ENCODE measurements at places on chromosomes 12 and 14.

DNA sequence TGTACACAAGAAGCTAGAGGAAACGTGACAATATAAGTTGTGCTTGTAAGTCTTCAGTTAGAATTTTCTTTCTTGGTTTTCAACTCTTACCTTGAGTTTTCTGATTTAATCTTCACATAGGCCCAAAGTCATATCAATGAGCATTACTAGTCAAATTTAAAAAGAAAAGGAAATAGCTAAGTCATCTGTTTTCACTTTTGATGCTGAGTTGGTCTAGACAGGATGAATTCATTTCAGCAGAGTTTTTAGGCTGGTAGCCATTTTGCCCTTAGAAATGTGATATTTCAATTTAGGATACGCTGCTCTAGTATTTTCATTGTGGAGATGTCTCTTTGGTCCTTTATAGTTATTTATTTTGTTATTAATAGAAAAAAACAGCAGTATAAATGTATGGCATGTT, 44.6 kb upstream of the KRAS start:
- DNase-seq = no peak

- DNase-seq = no peak
These were observed 150.6 kb upstream of the HIF1A start for GRCh38 chr14:61544448-61545330.

- no peak for DNase-seq
These were observed 2.4 kb upstream of the RNF34 start for GRCh38 chr12:121397521-121397920.

DNA sequence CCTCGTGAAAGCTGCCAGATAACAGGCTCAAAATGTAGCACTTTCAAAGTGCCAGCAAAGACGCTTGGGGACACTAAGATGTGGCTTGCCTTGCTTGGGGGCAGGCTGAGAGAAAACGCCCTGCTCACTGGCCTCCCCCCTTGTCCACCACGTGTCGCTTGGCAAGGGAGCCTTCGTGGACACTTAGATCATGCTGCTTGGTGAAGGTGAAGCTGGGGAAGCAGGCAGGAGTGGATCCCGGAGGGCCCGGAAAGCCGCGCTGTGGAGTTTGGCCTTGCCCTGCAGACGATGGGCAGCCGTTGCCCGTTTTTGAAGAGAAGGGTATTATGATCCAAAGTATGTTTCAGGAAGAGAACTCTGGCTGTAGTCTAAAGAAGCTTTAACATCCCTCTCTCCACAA, 53.4 kb upstream of the BDKRB2 start:
- DNase-seq = no peak

DNA sequence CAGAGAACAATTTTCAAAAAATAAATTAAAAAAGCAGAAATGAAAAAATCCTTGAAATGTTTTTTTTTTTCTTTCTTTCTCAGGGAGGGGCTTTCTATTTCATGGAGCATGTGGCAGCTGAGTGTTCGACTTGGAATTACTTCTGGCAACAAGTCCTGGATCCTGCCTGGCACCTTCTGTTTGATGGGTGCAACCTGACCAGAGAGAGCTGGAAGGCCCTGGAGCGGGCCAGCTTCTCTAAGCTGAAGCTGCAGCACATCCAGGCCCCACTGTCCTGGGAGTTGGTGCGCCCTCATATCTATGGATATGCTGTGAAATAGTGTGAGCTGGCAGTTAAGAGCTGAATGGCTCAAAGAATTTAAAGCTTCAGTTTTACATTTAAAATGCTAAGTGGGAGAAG, 22.5 kb upstream of the HIGD1C start:
- no peak for DNase-seq

GRCh38 chr12:96890331-96890730, 16.7 kb upstream of the NEDD1 start:
- DNase-seq = no peak

- no peak for DNase-seq
These were observed 31.1 kb downstream of the SSH1 start for GRCh38 chr12:108826101-108826806.

DNA sequence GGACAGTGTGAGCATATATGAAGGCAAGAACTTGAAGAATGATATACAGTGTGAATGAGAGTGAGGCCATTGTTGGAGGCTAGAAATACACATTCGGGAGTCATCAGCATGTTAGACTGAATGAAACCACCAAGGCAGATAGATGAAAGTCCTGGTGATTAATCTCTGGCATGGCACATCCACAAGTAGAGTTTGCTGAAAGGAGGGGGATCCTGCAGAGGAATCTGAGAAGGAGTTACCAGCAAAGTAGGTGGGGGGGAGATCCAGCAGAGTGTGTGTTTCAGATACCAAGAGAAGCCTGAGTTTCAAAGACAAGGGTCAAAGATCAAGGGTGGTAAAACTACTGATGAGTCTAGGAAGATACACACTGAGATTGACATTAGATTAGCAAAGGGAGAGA, 426.7 kb upstream of the DCN start:
- DNase-seq = no peak

DNA sequence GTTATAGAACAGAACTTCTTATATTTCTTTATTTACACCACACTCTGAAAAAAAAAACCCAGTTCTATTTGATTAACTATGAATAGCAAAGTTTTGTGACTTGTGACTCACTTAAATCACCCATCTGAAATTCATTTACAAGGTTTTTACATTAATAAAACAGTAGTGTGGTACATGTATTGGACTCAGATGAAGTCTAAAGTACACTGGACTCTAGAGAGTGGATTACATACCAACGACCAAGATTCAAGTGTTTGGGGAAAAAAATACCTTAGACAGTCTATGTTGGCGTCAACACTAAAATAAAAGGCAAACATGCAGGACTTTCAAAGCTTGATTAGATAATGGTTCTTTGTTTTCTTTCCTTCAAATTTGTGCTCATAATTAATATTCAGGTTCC, 85.7 kb downstream of the SLC38A1 start:
- DNase-seq = no peak

GRCh38 chr12:15880721-15881120, 1.5 kb upstream of the STRAP start:
- no peak for DNase-seq

GRCh38 chr12:57460468-57460784, 841 bp downstream of the GLI1 start:
- DNase-seq = no peak

DNA sequence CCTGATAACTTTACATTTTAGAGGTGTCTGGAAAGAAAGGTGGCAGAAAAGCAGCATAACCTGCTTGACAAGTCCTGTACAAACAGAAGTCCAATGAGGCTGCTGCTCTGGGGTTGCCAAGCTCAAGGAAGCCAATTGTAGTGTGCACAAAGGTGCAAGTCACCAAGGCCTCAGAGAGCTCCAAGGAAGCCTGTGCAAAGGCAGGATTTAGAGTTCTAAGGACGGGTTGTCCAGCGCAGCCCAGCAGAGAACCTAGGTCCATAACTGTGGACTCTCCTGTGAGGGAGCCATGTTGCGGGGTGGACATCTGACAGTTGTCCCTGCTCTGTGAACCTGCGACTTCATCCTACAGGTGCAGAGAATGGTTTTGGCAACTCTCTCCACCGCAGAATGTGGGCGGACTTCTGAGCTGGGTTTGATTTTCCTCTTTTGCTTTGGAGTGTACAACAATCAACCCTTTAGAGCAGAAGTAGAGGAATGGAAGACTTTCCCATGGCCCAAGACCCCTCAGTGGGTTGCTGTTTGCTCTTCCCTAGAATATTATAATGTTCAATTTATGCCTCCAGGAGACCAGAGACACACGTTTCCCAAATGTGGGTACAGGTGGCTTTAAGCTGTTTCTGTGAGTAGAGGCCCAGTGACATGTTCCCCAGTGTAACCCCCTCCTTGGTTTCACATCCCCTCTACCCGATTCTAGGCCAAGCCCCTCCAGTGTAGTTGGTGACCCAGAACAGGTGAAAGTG, 81.0 kb downstream of the ETV6 start:
- peak; percentile 81 for DNase-seq

DNA sequence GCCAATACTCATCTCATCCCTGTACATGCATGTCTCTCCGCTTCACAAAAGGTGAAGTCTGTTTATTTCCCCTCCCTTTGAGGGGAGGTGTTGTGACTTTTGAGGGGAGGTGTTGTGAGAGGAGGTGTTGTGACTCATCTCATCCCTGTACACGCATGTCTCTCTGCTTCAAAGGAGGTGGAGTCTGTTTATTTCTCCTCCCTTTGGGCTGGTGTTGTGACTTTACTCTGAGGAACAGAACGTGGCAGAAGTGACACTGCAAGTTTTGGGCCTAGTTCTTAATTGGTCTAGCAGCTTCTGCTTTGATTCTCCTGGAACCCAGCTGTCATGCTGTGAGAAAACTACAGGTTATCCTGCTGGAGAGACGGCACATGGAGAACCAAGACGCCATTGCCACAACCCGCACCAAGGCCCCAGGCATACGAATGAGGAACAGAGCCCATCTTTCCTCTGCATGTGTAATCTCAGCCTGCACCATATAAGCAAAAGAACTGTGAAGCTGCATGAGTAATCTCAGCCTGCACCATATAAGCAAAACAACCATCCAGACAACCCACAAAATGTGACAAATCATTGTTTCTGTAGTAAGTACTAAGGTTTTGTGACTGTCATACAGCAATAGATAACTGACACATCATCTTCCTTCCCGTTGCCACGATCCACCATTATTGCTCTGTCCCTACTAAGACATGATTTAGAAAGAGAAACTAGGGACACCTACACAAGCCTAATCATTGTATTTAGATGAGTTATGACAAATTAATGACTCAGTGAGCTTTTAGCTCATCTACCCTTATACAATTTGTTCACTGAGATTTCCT, 30.0 kb downstream of the GALNT4 start:
- no peak for DNase-seq

DNA sequence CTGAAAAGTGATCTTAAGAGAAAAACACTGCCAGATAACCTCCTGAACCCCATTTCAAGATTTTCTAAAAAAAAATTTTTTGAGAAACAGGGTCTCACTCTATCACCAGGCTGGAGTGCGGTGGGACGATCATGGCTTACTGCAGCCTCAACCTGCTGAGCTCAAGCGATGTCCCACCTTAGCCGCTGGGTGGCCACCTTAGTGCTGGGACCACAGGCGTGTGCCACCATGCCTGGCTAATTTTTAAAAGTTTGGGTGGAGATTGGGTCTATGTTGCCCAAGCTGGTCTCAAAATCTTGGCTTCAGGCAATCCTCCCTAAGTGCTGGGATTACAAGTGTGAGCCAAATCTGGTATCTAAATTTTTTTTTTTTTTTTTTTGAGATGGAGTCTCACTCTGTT, 3.4 kb downstream of the PNMA1 start:
- no peak for DNase-seq

DNA sequence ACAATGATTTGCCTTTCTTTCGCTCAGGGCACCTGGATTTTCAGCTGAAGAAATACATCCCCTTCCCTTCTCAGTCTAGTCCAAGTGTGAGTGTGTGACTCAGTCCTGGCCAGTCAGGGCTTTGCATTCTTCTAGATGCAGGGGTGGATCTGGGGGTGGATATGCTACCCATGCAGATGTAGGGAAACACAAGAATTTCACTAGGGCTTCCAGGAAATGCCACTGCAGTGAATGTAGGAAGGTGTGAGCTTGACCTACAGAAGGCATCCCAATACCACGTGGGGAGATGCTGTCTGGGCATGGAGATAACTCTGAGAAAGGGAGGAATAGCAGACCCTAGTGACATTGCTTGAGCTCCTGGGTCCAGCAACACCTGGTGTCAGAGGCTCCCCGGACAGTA, 404.2 kb downstream of the GLT1D1 start:
- no peak for DNase-seq

DNA sequence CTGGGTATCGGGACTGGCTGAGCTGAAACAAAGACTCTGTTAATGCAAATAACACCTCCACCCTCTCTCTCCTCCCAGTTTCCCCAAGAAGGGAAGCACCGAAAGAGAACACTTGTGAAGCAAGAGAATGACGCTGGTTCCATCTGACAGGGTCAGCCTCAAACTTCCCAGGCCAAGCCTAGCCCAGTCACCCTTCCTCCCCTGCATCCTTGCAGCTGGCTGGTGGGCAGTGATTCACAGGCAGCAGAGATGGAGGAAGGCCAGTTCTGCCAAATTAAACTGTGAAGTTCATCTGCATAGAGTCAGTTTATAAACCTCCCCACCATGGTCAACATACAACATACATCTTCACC, 2.8 kb downstream of the LRRC74A start:
- DNase-seq = no peak

GRCh38 chr14:105086833-105087307, 21.6 kb upstream of the GPR132 start:
- peak; percentile 92 for DNase-seq

DNA sequence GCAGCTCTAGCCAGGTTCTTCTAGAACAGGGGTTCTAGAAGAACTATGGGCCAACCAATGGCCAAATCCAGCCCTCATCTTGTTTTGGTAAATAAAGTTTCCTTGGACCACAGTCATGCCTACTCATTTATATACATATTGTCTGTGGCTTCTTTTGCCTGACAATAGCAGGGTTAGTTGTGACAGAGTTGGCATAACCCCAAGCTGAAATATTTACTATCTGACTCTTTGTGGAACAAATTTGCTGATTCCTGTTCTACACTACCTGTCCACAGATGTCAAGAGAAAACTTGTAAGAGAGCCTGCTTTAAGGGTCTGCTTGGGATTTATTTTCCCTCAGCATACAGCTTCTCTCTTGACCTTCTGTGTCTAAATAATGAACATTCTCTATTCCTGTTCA, 289.0 kb downstream of the KSR2 start:
- DNase-seq = no peak

DNA sequence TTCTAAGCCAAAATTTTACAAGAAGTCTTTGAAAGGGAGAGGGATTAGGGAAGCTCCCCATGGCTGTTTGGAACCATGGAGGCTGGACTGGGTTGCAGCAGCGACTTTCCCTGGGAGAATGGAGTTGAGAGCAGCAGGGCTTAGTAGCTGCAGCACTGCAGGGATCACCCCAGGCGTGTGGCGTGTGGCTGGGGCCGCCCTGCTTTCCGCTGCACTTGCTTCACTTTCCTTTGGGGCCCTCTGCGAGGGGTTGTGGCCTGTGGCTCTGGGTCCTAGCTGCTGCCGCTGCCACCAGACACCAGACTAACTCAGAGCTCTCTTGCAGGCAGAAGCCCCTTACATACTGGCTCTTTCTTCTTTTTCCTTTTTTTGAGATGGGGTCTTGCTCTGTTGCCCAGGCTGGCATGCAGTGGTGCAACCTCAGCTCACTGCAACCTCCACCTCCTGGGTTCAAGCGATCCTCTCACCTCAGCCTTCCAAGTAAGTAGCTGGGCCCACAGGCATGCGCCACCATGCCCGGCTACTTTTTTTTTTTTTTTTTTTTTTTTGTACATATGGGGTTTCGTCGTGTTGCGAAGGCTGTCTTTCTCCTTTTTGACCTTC, 25.4 kb downstream of the CCDC62 start:
- DNase-seq = no peak

All from Calu3 (cell line).